ENCODE measurements at places on chromosomes 7 and 10.

DNA sequence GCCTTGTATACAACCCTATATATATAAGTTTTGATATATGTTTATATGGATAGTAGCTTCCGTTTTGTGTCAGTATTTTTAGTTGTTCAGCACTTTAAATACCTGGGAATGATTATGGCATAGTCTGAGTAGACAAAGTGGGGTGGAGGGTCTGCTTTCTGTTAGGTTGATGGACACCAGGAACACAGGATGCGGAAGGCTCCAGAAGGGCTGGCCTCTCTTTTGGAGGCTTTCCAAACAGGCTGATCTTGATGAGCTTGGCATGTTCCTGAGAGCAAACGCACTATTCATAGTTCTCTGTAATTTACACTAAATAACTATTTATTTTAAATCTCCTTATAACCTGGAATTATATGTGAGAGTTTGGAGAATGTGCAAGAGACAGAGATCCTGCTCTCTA lies 12.7 kb downstream of the AKR1E2 start:
- DNase-seq: no peak

GRCh38 chr10:91582153-91582554 lies 50.7 kb downstream of the PPP1R3C start:
- DNase-seq: no peak

GRCh38 chr10:11886138-11886474 lies 63.0 kb downstream of the PROSER2 start:
- DNase-seq: no peak

- DNase-seq: no peak
Measured at GRCh38 chr7:19690736-19691135, 18.1 kb downstream of the POLR1F start.

DNA sequence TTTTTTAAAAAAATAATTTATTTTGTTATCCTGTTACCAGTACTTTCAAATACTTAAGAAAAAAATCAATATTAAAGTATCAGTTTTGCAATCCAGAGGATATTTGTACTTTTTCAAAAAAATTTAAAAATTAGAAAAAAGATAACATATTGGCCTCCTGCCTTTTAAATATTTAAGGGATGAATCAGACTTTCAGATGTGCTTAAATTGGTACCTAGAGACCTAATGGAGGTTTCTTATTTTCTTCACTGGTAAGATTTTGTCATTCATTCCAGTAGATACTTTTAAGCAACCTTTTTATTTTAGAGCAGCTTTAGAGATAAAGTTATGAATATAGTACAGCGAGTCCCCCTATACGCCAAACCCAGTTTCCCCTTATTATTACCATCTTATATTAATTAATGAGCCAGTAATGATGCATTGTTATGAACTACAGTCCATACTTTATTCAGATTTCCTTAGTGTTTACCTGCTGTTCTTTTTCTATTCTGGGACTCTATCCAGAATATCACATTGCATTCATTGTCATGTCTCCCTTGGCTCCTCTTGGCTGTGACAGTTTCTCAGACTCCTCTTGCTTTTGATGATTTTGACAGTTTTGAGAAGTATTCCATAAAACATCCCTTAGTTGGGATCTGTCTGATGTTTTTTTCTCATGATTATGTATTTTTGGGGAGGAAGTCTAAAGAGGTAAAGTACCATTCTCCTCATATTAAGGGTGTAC lies 34.2 kb downstream of the BICC1 start:
- no peak for DNase-seq

DNA sequence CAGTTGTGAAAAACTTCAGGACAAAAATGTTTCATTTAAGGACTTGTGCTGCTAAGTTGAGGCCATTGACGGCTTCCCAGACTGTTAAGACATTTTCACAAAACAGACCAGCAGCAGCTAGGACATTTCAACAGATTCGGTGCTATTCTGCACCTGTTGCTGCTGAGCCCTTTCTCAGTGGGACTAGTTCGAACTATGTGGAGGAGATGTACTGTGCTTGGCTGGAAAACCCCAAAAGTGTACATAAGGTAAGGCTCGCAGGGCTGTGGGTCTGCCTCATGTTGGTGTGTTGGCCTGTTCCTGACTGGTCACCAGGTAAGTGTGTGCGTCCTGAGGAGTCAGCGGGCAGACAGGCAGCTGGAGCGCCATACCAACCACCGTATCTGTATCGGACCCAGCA lies 17.9 kb downstream of the OGDH start:
- no peak for DNase-seq

DNA sequence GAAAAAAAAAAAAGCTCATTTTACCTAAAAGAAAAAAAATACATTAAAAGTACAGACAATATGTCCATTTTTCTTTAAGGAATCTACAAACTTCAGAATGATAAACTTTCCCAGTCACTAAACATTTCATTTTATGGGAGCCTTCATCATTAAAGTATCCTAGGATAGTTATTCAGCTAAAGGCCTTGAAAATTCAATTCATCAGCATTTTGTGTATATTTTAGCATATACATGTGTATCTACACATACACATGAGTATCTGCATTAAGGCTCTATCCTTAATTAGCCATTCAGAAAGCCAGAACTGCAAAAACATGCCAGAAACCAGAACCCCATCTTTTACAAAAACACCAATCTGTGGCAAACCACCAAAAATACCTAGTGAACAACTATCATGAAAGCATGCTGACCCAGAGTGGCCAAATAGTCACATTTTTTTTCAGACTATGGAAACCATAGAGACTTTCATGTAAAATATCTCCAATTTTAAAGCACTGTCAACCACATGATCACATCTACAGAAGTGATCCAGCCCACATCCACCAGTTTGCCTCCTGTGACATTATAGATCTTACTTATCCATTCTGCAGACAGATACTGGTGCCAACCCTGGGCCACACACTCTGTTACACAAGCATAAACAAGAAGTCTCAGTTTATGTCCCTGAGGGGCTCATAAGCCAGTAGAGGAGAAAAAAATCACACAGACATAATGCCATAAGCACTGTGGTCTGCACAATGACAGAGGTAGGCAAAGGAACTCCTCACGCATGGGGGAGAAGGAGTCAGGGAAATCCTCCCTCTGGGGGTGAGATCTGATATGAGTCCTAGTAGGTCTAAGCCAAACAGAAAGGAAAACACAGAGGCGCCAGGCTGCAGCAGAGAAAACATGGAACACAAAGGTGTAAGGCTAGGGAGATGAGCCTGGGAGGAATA lies 79.2 kb downstream of the SRPK2 start:
- no peak for DNase-seq

DNA sequence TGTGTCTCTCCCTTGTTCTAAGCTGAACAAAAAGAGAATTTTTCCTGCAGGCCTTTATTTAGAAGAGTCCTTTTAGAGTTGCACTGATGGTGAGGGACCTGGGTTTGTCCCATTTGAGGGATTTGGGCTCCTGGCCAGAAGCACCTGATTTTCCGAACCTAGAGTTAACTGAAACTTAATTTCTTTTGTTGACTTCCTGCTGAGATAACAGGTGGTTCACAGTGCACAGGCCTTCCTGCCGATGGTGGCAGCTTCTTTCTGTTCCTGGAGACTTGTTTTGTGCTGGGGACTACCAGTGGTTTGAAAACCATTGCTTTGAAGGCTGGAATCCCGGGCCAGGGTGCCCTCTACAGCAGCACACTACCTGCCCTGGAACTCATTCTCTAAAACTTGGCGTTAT lies 99.2 kb downstream of the SUGCT start:
- no peak for DNase-seq

DNA sequence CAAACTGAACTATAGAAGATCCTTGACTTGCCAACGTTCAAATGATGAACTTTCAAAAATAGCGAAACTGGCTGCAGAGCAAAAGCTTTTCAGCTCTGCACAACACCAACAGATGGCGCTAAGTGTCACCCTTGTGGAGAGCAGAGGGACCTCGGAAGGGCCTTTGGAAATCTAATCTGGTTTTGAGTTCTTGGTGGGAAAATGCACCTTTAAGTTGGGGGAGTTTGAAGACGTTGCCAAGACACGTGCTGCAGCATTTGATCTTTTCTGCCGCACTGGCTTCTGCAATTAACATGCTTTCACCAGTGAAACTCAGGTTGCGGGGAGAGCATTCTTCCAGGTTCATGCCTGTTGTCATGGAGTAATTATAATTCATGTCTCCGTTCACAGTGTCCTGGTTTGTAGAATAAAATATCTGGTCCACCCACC lies 26.3 kb upstream of the WDR11 start:
- peak; percentile 2 for DNase-seq

GRCh38 chr10:11697718-11698527 lies 44.3 kb upstream of the ECHDC3 start:
- no peak for DNase-seq

GRCh38 chr10:106987362-106987761 lies 177.1 kb downstream of the SORCS1 start:
- no peak for DNase-seq

- DNase-seq: no peak
Measured at GRCh38 chr7:111806232-111806631, 243.9 kb upstream of the IMMP2L start.

DNA sequence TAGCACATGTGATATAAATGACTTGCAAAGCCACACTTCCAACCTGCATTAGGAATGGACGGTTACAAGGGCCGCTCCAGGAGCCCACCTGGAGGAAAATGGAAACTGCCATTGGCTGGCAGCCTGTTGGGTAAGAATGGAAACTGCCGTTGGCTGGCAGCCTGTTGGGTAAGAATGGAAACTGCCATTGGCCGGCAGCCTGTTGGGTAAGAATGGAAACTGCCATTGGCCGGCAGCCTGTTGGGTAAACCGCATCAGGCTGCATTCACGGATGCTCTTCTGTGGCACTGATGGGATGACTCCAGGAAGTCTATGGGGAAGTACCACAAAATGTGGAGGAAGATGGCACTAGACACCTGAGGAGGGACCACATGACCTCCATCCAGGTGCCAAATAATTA lies 143.1 kb downstream of the DPP6 start:
- DNase-seq: no peak

DNA sequence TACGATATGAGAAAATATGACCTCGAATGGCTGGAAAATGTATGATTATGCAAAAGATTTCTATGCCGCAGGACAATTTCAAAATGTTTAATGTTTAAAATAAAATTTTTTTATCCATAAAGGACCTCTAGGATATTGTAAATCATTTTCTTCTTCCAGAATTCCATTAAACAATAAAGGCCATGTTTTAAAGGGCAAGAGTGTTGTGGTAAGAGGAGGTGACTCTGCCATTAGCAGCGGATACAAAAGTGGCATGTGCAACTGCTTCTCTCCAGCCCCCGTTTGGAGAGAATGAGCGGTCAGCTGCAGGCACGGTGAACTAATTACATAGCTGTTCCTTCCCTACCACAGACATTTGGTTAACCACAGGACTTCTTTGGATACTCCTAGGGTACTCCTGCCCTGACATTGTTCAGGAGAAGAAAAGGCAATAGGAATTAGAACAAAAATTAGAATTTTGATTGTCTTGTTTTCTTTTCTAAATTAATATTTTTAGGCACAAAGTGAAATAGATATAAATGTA lies 63.8 kb downstream of the HBP1 start:
- no peak for DNase-seq

GRCh38 chr7:107989618-107990373 lies 13.2 kb downstream of the LAMB1 start:
- no peak for DNase-seq

All from NCI-H524 (cell line).